ENCODE measurements at places on chromosomes 6 and 20. TPM values are rescaled to one million over a fixed set of nuclear protein-coding genes. Genes with fewer than 3 reads are reported as not detected.

GRCh38 chr20:47498606-47499005, 3.1 kb upstream of the NCOA3 start:
- H3K36me3 ChIP-seq, result no peaks in the 10 kb centered on the region
- DNase-seq, result no peak
- peaks cover 19% of the 10 kb centered on the region for H3K4me1 ChIP-seq
- no peaks in the 10 kb centered on the region for H3K27me3 ChIP-seq
- H3K27ac ChIP-seq, result no peak overlapping the region

- peaks cover 3% of the 10 kb centered on the region for H3K27me3 ChIP-seq
- DNase-seq, result no peak
- no peak overlapping the region for H3K27ac ChIP-seq
- no peak overlapping the region for H3K4me3 ChIP-seq
- H3K4me1 ChIP-seq, result no peaks in the 10 kb centered on the region
Measured at GRCh38 chr6:159887761-159888160, 3.0 kb upstream of the MAS1 start.

Gene SERPINB1
- 58.0 TPM for total RNA-seq

DNA sequence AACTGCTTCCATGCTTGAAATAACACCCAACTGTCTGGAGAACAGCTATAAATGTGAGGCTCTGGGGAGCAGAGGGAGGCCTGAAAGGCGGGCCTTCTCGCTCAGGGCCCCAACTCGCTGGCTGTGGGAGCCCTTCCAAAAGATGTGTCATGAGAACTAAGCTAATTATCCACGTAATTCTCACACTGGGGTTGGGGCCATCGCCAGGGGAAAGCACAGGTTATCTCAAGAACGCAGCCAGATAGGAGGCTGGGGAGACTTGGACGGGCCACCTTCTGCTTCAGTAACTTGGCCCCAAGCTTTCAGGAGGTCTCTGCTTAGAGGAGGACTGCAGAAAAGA, 1.6 kb downstream of the PXDC1 start:
- no peak for DNase-seq
- peaks cover 11% of the 10 kb centered on the region for H3K4me1 ChIP-seq
- no peaks in the 10 kb centered on the region for H3K36me3 ChIP-seq
- H3K27me3 ChIP-seq, result no peaks in the 10 kb centered on the region

Gene HMGCLL1
- not detected for total RNA-seq

Gene MAPK13
- 30.4 TPM for total RNA-seq

DNA sequence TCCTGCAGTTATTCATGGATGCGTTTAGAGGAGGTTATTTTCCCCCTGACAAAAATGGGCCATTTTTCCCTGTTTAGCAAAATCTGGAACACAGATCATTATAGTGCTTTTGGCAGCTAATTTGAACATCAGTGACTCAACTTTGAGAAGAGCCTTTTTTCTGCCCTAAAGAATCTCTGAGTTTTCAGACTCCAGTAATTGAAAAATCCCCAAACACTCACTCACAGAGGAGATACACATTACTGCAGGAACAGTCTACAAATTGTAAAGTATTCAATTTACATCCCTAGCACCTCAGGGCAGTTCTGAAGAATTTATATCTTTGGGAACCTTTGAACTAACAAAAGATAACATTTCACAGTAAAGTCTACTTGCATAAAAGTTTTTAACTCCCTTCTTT, 966.6 kb upstream of the SLC35B3 start:
- no peak overlapping the region for H3K4me3 ChIP-seq
- no peak for DNase-seq
- no peak overlapping the region for H3K27ac ChIP-seq
- no peaks in the 10 kb centered on the region for H3K36me3 ChIP-seq

Gene FRK
- not detected for total RNA-seq

DNA sequence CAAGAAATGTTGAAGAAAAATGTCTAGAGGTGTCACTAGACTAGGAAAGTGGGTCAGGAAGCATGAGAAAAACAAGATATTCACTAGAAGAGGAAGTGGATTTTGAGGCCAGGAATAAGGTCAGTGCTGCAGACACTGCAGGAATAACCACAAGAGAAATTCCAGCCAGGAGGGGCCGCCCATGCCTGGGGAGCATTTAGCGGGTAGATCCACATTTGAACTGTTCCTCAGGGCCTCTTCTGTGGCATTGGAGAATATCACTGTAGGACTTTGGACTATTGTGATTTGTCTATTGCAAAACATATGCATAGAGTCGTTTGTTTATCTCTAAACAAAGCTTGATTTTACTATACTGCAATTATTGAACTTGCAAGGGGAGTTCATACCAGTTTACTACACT, 49.6 kb upstream of the CCDC28A start:
- no peaks in the 10 kb centered on the region for H3K4me1 ChIP-seq
- no peak for DNase-seq
- no peaks in the 10 kb centered on the region for H3K36me3 ChIP-seq
- no peak overlapping the region for H3K4me3 ChIP-seq
- H3K27ac ChIP-seq, result no peak overlapping the region
- no peaks in the 10 kb centered on the region for H3K27me3 ChIP-seq

GRCh38 chr6:139736325-139736906, 362.0 kb upstream of the CITED2 start:
- no peak overlapping the region for H3K4me3 ChIP-seq
- H3K27ac ChIP-seq, result no peak overlapping the region
- H3K27me3 ChIP-seq, result no peaks in the 10 kb centered on the region
- H3K36me3 ChIP-seq, result no peaks in the 10 kb centered on the region
- no peak for DNase-seq
- no peaks in the 10 kb centered on the region for H3K4me1 ChIP-seq

Gene DYNLT2
- total RNA-seq, result 6.9 TPM

Gene C6orf58
- total RNA-seq, result not detected

Gene ARFGEF3
- total RNA-seq, result not detected

Gene TINAG
- not detected for total RNA-seq

DNA sequence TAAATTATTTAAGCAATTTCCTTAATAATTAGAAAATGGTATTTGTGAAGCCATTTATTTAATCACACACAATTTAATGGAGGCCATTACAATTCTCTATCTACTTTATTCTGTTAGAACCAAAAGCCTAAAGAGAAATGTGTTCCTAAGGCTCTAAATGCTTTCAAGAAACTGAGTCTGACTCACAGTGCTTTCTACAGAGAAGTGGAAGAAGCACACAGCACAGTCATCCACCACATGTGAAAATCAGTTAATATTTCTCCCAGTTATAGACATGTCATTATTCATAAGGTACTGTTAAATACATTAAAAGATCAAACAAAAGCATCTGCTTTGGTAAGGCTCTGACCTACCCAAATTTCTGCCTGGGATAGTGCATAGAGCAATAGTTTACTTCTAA, 214.4 kb downstream of the ALDH8A1 start:
- no peaks in the 10 kb centered on the region for H3K4me1 ChIP-seq
- H3K36me3 ChIP-seq, result no peaks in the 10 kb centered on the region
- no peak overlapping the region for H3K4me3 ChIP-seq

Gene SGK2
- total RNA-seq, result 0.70 TPM

DNA sequence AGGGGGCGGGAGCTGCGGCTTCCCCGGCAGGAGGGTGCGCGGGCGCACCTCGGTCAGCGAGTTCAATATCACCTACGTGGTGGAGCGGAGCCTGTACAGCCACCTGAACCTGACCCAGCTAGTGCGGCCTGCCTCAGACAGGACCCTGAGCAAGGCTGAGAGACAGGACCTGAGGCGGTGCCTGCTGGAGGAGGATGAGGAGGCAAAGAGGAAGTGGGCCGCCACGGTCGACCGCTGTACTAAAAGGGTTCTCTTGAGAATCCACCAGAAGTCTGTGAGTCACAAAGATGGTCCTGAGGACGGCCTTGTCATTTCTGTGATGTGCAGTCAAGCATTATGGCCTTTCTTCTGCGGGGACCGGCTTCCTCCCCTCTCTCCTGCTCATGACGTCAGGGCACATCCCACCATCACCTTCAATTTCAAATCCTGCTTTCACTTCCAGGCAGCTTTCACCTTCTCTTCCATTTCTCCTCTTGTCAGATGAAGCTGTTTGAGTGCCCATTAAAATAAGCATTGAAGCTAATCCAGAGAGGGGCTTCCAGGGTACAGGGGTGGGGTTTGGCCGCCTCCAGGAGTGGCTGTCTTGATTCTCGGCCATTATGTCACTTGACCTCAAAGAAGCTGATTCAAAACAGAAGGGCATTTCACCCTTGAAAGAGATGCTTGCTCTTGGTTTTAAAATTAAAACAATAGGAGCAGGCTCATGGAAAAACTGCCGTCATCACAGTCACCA, 177.6 kb downstream of the SASH1 start:
- no peak for DNase-seq
- H3K4me3 ChIP-seq, result no peak overlapping the region
- no peaks in the 10 kb centered on the region for H3K27me3 ChIP-seq
- no peaks in the 10 kb centered on the region for H3K4me1 ChIP-seq
- no peaks in the 10 kb centered on the region for H3K36me3 ChIP-seq

- H3K36me3 ChIP-seq, result no peaks in the 10 kb centered on the region
- no peaks in the 10 kb centered on the region for H3K27me3 ChIP-seq
Measured at GRCh38 chr6:133478673-133479072, 237.5 kb downstream of the EYA4 start.

Gene MAFB
- 2.6 TPM for total RNA-seq

GRCh38 chr6:97085772-97086171, 161.2 kb downstream of the KLHL32 start:
- H3K27ac ChIP-seq, result no peak overlapping the region
- no peaks in the 10 kb centered on the region for H3K4me1 ChIP-seq
- no peaks in the 10 kb centered on the region for H3K27me3 ChIP-seq
- no peak overlapping the region for H3K4me3 ChIP-seq

Gene TSHZ2
- total RNA-seq, result 30.2 TPM

Gene BTN1A1
- total RNA-seq, result not detected

- DNase-seq, result no peak
- no peak overlapping the region for H3K27ac ChIP-seq
- peaks cover 27% of the 10 kb centered on the region for H3K4me1 ChIP-seq
- H3K27me3 ChIP-seq, result no peaks in the 10 kb centered on the region
Measured at GRCh38 chr6:14713966-14714631, 531.8 kb upstream of the JARID2 start.

GRCh38 chr20:32442630-32443373, 84.7 kb downstream of the ASXL1 start:
- no peak overlapping the region for H3K4me3 ChIP-seq
- H3K27ac ChIP-seq, result no peak overlapping the region
- H3K27me3 ChIP-seq, result no peaks in the 10 kb centered on the region
- DNase-seq, result no peak

GRCh38 chr20:63431944-63432343, 40.5 kb downstream of the KCNQ2 start:
- no peaks in the 10 kb centered on the region for H3K27me3 ChIP-seq
- no peak overlapping the region for H3K27ac ChIP-seq
- H3K4me1 ChIP-seq, result peaks cover 7% of the 10 kb centered on the region
- no peak overlapping the region for H3K4me3 ChIP-seq
- no peak for DNase-seq
- no peaks in the 10 kb centered on the region for H3K36me3 ChIP-seq

DNA sequence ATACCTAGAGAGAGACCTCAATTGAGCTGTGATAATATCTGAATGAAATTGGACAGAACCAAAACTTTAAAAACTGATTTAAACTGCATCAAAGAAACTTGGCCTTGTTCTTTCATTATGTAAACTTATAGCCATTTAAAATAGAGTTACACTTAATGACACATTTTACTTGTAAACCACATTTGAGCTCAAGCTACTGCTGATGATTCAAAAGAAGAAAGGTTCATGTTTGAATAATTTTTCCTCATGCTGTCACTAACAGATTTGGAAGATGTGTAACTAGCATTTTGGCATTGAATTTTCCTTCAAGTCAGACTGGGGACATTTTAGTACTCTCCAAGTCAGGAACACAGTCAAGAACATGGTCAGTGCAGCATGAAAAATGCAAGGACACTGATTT, 26.9 kb downstream of the POPDC3 start:
- no peak overlapping the region for H3K4me3 ChIP-seq
- H3K4me1 ChIP-seq, result no peaks in the 10 kb centered on the region
- H3K36me3 ChIP-seq, result no peaks in the 10 kb centered on the region
- no peak for DNase-seq

GRCh38 chr20:22944062-22944461, 91.0 kb upstream of the SSTR4 start:
- no peaks in the 10 kb centered on the region for H3K36me3 ChIP-seq
- no peak for DNase-seq
- H3K27me3 ChIP-seq, result no peaks in the 10 kb centered on the region
- no peak overlapping the region for H3K4me3 ChIP-seq

- H3K4me1 ChIP-seq, result no peaks in the 10 kb centered on the region
- no peaks in the 10 kb centered on the region for H3K36me3 ChIP-seq
- H3K27ac ChIP-seq, result no peak overlapping the region
- DNase-seq, result no peak
Measured at GRCh38 chr6:161374971-161375873, 101.4 kb upstream of the AGPAT4 start.
